ENCODE measurements at places on chromosomes 5 and 9.

- no peak for DNase-seq
These were observed 28.3 kb upstream of the TGFBR1 start for GRCh38 chr9:99076483-99077171.

DNA sequence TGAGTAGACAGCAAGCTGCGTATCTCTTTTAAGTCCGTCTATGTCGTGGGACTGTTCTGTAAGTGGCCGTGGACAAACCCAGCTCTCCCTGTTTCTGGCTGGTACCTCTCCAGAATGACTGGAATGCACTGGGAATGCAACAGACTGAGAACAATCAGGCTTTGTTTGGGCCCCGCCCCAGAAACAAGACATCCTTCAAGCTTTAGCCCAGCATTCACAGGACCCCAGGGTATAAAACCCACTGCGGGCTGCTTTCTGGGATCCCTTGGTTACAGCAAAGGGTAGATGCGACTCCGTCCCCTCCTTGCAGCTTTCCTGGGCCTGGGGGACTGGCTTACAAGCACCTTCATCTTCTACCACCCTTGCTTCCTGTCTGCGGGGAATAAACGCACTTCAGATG lies 45.6 kb upstream of the SPTLC1 start:
- no peak for DNase-seq

DNA sequence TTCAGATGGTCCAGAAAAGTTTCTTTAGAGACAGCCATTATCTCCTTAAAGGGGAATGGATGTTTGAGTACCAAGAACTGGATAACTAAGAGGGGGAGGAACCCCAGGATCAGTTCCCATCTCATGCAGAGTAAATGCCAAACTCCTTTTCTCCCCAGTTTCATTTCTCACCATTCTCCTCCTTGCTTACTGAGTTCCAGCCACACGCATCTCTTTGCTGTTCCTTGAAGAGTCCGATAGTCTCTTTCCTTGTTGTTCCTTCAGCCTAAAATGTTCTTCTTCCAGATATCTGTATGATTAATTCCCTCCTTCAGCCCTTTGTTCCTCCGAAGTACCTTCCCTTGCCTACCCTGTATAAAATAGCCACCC lies 30.0 kb downstream of the KDM4C start:
- DNase-seq, result no peak

DNA sequence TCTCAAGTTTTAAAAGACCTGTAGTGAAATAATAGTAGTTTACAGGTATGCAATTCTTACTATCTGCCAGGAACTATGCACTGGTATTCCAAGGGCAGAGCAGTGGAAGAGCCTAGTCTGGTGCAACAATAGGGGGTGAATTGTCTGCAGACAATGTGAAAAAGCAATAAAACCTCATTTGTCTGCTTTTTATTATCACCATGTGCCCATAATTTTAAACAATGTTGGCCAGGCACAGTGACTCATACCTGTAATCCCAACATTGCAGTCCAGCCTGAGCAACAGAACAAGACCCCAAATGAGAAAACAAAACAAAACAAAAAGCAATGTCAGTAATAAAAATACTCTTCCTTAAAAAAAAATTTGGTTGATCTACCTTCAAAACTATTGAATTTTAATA lies 12.2 kb upstream of the SLC44A1 start:
- no peak for DNase-seq

DNA sequence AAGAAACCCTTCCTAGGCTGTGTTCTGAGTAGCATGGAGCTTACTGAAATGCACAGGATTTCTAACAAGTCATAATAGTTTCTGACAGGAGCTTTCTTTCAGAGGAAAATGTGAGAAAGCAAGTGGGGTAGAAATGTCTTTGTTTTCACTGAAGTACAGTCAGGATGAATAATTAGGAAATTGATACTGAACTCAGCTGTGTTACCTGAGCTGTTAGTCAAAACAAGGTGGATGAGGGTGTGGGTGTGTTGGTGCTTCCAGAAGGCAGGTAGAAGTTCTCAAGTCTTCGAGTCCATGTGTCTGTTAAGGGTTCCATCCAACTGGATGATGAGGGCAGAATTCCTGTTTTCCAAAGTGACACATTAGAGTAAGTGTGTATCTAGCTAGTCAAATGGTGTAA lies 122.4 kb downstream of the BASP1 start:
- no peak for DNase-seq

DNA sequence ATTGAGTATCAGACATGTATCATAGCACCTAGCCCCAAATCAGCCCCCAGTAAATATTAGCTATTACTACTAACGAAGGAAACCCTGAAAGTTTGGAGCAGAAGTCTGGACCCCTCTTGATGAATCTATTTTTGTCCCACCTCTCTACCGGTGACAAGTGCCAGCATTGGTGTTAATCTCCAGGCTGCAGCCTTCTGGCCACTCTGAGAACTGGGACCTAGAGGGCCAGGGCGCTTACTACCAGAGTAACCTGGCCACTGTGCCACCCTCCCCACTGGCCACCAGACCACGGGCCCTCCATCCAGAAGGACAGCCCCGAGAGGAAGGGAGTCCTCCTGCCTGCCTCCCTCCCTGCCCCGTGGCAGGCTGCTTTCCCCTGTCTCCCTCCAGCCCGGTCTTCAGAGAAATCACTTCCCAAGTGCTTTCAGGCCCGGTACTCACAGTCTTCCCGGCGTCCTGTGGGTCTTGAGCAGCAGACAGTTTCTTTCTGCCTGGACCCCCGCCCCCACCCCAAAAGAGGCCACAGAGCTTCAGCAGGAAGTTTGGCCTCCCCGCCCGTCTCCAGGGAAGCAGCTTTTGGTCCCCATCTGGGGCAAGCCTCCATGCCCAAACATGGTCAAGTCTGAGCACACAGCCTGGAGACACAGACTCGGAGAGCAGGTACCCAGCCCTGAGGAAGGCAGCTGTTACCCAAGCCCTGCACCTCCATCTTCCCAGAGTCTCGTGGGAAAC lies at the start of gene KCNMB1:
TSS of gene KCNMB1 (minus strand) at position 550 of the 732 bp plus-strand sequence. CDS start 3,920 bp downstream, outside the sequence.
- no peak for DNase-seq

GRCh38 chr5:127950707-127951391 lies 132.7 kb upstream of the SLC12A2 start:
- DNase-seq, result no peak

DNA sequence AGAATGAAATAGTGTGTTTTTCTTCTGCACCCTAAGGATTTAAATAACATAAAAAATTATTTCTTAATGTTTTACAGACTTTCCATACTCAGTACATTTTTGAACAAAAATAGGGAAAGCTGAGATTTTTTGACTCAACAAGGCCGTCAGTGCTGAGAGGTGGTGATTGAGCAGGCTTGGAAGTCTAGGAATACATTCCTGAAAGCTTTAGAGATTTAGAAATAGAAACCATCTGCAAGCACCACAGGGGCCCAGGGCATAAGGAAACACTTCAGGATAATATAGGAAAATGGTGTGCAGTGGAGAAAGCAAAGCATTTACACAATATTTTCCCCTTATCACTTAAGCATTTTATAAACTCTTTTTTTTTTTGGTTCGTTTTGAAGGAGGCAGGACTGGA lies 5.2 kb downstream of the BASP1 start:
- DNase-seq, result no peak

GRCh38 chr5:163692091-163692490 lies 186.7 kb downstream of the MAT2B start:
- DNase-seq, result no peak

GRCh38 chr9:123654218-123654993 lies 275.5 kb downstream of the DENND1A start:
- DNase-seq, result no peak

GRCh38 chr5:78280261-78280660 lies 14.2 kb downstream of the AP3B1 start:
- no peak for DNase-seq

- no peak for DNase-seq
These were observed 26.4 kb upstream of the NSMF start for GRCh38 chr9:137485343-137486140.

DNA sequence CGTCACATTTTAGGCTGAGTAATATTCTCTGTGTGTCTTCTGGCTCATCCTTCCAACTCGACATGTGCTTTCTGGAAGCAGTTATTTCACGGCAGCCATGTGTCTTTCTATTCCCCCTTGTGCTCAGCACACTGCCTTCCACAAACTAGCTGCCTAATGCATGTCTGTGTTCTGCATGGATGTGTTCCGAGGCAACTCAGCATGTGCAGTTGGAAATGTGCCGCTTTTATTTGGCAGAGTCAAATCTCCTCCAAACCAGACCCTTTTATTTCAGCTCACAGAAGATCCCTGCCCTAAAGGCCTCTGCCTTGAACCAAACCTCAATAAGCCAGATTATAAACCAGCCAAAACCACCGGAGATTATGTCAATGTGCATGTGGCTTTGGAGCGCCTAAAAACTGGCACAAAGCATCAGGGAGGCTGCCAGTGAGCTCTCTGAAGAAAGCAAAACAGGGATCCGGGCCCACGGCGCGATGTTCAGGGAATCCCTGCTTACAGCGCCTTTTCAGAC lies 360.2 kb downstream of the DEPDC1B start:
- DNase-seq, result no peak

DNA sequence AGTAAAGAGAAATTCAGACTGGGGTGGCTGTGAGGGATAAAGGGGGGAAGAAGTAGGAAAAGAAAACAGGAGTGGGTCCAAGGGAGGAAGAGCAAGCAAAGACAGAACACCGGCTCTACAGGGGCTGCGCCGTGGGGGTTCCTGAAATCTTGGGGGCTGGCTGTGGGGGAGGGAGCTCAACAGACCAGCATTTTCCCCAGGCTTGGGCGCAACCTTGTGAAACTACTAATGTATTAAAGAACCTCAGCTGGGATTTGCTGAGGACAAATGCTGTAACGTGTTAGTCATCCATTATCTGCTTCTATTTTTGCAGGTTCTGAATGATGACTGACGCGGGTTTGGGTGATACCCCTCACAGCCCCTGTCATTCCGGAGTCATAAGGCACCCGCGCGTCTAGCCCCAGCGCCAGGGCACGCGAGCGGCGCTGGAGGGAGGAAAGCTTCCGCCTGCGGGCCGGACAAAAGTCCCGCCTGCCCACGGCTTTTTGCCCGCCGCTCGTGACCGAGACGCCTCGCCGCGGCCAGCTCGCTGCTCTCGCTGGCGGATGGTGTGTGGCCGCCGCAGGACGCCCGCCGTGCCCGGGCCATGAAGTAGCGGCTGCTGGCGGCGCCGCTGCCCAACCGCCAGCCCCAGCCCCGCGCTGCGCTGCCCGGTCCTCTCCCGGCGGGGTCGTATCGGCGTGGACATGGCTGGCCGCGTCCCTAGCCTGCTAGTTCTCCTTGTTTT lies 110.6 kb downstream of the PAM start:
- no peak for DNase-seq

- DNase-seq, result no peak
These were observed 670 bp downstream of the EDIL3 start for GRCh38 chr5:84383816-84384603.

GRCh38 chr9:37325778-37326177 lies 96.7 kb upstream of the GRHPR start:
- DNase-seq, result no peak

DNA sequence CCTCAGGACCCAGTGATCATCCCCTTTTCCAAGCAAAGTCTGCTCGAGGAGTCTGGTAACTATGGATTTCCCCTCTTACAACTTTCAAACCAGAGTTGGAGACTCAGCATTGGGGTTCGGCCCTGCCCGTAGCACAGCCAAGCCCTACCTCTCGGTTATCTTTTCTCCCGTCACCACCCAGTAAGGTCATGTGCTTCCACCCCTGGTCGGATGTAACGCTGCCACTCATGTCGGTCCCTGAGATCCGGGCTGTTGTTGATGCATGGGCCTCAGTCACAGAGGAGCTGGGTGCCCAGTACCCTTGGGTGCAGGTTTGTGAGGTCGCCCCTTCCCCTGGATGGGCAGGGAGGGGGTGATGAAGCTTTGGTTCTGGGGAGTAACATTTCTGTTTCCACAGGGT lies 1.2 kb downstream of the GALT start:
- no peak for DNase-seq

- no peak for DNase-seq
These were observed 1993.4 kb downstream of the EFNA5 start for GRCh38 chr5:105677291-105677690.

- DNase-seq, result no peak
These were observed 555.2 kb upstream of the GRAMD2B start for GRCh38 chr5:125868036-125868435.

DNA sequence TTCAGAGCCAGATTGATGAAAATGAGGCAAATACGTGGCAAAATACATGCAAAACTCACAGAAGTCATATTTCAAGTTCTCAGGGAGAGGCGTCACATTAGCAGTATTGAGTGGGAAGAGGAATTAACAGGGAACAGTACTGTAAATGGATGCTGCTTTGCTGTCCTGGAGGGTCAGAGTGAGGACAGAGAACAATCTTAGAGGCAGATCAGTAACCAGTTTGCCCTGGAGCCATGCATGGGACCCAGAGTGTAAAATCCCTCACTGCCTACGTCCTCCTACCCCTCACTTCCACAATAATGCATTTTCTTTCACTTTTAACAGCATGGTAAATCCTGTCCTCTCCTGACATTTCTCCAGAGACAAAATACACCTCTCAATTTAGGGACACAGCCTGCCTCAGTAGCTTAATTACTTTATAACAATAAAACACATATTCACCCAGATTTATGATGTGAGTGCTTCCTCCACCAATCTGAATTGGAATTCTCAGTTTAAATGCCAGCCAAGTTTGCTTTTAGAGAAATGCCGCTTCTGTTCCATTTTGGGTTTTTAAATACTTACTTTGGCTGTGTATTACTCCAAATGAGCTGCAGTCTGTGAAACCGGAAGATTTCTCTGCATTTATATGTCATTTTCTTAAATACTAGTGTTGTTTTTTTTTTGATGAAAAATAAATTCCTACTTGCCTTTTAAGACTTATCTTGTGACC lies 70.0 kb downstream of the LMNB1 start:
- DNase-seq, result no peak

DNA sequence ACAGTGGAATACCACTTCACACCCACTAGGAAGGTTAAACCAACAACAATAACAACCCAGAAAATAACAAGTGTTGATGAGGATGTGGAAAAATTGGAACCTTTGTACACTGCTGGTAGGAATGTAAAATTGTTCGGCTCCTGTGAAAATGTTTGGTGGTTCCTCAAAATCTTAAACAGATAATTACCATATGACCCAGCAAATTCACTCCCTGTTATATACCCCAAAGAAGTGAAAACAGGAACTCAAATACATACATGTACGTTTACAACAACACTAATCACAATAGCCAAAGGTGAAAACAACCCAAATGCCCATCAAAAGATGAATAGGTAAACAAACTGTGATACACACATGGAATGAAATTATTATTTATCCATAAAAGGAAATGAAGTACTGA lies 178.5 kb upstream of the PHYKPL start:
- DNase-seq, result no peak

DNA sequence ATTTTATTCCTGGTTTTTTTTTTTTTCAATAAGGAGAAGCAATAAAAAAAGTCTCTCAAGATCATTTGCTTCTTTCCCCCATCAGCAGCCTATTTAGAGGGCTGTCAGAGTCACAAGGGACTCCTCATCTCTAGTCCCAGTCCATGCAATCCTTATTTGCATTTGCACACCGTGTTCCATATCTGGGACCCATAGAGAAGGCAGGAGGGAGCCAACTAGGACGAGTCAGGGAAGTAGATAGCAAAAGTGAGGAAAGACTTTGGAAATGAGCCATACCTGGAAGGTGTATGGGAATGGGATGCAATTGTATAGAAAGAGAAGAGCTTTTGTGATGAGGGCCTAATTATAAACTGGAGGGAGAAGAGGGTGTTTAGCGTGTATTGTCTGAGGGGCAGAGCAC lies 160.0 kb downstream of the PIK3R1 start:
- DNase-seq, result no peak

- DNase-seq, result no peak
These were observed 106.8 kb downstream of the PDE6A start for GRCh38 chr5:149837680-149838269.

- DNase-seq, result no peak
These were observed 447.2 kb downstream of the PDE4D start for GRCh38 chr5:59446356-59446755.
